ENCODE measurements at places on chromosomes 2 and 18.
A peak's percentile ranks its signal among the peaks of the same experiment; 100 is the strongest.

GRCh38 chr2:234333168-234334130 is 163.4 kb downstream of the ARL4C start:
- no peak for DNase-seq

GRCh38 chr2:100238471-100238870 is 83.8 kb downstream of the LONRF2 start:
- no peak for DNase-seq

GRCh38 chr2:180144338-180144813 is 137.3 kb upstream of the CWC22 start:
- no peak for DNase-seq

- DNase-seq: no peak
Measured at GRCh38 chr2:83572400-83572799, 886.7 kb downstream of the SUCLG1 start.

DNA sequence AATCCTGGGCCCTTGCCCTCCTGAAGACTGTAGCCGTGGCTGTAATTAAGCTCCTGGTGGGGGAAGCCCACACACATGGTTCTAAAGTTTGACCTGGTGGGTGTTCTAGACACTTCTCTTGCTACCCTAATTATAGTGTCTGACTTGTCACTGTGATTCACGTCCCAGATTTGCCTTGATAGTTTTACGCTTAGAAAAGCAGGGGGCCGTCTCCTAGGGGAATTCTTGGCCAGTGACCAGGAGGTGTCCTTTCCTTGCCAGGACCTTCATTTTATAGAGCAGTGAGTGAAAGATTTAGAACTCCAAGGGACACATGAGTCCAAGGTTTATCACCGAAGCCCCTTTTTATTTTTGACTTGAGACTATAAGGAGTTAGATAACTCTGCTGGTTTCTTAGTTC is 9.0 kb downstream of the TMEM214 start:
- DNase-seq: no peak

GRCh38 chr2:137886083-137886831 is 78.0 kb upstream of the HNMT start:
- no peak for DNase-seq

GRCh38 chr2:5915881-5916310 is 223.7 kb downstream of the SOX11 start:
- no peak for DNase-seq

GRCh38 chr18:36035253-36035652 is 32.1 kb downstream of the RPRD1A start:
- no peak for DNase-seq

- no peak for DNase-seq
Measured at GRCh38 chr2:215068399-215068798, 70.0 kb downstream of the ABCA12 start.

GRCh38 chr18:63054901-63055584 is 264.5 kb downstream of the BCL2 start:
- no peak for DNase-seq

DNA sequence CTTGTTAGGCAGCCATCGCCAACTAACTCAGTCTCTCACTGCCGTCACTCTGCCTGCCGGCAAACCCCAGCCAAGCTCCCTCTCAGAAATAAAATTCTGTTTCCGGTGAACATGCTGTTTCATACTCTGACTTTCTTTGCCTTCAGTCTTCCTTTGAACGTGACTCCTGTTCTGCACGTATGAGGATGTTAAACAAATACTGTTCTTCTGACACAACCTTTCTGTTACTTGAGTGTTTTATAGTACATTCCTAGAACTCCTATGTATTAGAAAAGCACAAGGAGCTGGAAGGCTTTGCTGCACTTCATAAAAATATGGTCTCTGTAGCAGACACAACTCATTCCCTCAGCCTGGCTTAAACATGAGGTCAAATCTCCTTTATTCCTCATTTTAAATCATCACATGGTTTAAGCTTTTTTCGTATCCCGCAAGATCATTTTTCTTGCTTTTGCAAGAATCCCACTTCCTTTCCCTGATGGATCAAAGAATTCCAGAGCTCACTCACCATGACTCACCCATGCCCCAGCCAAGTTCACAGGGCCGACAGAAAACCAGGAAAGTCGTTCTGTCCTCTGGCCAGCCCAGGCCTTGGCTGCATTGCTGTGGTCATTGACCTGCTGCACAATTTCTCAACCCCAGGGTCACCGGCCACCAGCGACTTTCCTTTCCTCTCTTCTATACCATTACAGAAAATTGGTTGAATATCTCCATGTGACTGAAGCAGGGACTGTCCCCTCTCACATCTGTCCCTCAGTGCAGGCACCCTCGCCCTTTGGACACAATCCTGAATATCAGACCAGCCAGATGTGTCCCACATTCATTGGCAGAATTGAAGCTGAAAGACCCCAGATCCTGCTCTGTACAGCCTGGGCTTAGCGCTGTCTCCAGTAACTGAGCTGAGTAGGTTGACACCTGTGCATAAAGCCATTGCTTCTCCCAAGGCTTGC is 183.1 kb upstream of the ARL4C start:
- DNase-seq: no peak

DNA sequence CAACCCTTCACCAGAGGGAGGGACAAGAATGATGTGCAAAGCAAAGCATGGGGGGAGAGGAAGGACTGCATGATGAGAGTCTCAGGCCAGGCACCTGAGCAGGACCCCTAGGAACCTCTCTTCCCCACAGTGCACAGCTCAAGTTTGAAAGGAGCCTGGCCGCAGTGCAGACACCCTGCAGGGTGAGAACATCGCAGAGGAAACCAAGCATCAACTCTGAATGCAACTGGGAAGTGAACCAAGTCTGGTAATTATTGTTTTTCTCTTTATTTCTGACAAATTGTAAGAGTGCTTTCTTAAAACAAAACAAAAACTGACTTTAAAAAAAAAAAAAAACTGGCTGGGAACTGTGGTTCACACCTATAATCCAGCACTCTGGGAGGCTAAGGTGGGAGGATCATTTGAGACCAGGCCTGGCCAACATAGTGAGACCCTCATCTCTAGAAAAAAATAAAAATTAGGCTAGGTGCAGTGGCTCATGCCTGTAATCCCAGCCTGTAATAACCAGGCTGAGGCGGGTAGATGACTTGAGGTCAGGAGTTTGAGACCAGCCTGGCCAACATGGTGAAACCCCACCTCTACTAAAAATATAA is 15.3 kb downstream of the NPC1 start:
- no peak for DNase-seq

DNA sequence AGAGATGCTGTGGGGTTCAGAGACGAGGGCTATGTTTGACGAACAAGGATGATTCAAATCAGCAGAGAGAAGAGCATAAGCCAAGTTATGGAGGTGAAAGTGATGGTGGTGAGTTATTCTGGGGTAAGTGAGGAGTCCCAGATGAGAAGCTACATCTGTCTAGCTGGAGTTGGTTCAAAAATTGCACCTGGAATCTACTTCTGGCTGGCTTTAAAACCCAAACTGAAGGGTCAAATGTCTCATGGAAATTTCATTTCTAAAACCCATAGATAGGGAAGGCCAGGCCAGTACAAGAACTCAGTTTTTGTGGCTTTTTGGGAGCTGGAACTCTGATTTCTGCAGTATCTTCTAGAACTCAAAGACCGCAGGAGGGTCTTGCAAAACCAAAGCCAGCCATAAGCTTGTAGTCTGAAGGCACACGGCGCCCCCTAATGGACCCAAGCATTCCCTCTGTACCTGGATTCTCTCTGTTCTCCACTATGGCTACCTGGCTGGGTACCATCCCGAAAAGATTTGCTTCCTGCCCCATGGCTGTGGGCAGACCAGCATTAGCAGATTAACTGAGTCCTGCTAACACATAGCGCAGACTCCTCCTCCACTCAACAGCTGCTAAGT is 229.1 kb upstream of the SLC14A2 start:
- DNase-seq: no peak

- DNase-seq: peak; percentile 15
Measured at GRCh38 chr2:26284132-26284531, 39.4 kb downstream of the HADHB start.

DNA sequence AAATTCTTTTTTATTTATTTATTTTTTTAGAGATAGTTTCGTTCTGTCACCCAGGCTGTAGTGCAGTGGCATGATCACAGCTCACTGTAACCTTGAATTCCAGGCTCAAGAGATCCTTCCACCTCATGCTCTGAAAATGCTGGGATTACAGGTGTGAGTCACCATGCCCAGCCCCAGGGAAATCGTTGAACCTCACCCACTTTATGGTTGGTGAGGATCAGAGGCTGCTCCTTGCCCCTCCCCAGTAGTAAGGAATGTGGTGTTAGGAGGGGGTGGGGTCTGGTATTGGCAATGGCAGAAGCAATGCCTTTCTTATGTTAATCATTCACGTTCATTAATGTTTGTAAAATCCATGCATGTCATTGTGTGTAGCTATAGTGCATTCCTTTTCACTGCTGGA is 161.9 kb downstream of the SUCLG1 start:
- DNase-seq: peak; percentile 30

- DNase-seq: no peak
Measured at GRCh38 chr2:96926236-96926635, 56.4 kb upstream of the SEMA4C start.

DNA sequence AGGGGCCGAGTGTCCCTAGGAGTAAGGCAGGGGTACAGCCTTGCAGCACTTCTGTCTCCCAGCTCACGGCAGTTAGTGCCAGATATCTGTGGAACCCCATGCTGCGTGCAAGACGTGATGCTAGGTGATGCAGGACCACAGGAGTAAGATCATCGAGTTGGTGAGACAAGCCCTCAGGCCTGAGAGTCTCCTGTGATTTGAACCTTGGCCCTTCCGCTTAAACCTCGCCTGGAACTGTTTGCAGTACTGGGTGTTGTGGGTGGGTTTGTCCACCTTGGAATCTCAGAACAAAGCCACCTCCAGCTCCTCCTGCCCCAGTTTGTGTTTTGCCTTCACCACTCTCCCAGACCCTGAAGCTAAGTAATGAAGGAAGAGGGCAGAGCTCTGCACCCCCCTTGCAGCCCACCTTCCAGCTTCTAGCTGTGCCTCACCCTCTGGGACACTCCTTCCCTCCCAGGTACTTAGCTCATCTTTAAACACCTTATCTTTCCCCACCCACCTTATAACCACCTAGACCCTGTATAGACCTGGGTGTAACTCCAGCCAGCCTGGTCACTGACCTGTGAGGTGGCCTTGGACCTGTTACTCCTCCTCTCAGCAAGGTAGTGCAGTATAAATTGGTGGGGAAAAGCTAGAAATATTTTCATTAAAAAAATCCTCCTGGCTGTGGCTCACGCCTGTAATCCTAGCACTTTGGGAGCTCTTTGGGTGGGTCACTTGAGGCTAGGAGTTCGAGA is 6.6 kb downstream of the CNNM4 start:
- no peak for DNase-seq

- no peak for DNase-seq
Measured at GRCh38 chr18:76988031-76988826, 144.4 kb downstream of the MBP start.

All from 8988T (cell line).